ENCODE measurements at places on chromosomes 5 and 9. TPM values are rescaled to one million over a fixed set of nuclear protein-coding genes. Genes with fewer than 3 reads are reported as not detected.

SPRY4 gene
- 0.93 TPM for total RNA-seq

DNA sequence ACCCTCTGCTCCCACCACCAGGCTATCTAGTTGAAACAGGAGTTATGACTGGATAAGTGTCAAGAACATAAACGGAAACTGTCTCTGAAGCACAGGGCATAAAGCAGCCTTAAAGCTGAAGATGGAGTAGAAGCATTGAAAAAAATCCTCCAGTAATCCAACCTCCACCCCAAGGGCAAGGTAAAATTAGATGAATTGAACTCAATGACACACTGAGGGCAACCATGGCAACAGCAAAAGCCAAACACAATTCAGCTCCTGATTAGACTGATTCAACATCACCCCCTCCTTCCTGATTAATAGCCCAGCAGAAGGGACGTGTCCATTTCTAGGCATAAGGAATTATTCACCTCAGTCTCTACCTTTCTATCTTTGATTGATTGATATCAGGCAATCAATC is 183.2 kb upstream of the MAP3K1 start:
- H3K4me3 ChIP-seq, result no peak overlapping the region
- peaks cover 2% of the 10 kb centered on the region for H3K36me3 ChIP-seq
- no peak for DNase-seq
- H3K4me1 ChIP-seq, result peaks cover 3% of the 10 kb centered on the region

HAVCR2 gene
- 12.6 TPM for total RNA-seq

DNA sequence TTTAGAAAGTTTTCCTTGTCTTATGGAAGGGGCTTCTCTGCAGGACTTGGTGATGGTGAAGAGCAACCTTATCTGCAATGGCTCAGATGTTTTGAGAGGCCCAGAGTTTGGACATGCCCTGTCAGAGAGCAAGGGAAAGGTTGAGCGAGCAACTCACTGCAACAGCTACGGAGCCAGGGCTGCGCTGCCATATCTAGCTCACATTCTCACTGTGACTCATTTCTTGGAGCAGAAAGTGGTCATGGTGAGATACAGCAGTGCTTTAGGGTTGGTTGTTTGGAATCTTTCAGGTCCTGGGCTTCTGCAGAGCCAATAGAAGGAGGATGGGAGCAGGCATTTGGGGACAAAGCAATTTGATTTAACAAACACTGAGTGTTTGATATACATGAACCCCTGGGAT is 12.3 kb downstream of the GLRA1 start:
- H3K36me3 ChIP-seq, result no peaks in the 10 kb centered on the region
- H3K4me3 ChIP-seq, result no peak overlapping the region
- H3K4me1 ChIP-seq, result no peaks in the 10 kb centered on the region
- peaks cover 3% of the 10 kb centered on the region for H3K27me3 ChIP-seq

FANCC gene
- total RNA-seq, result 16.7 TPM

- H3K4me1 ChIP-seq, result no peaks in the 10 kb centered on the region
- no peak overlapping the region for H3K27ac ChIP-seq
- H3K36me3 ChIP-seq, result no peaks in the 10 kb centered on the region
- H3K27me3 ChIP-seq, result no peaks in the 10 kb centered on the region
- DNase-seq, result no peak
Observed at GRCh38 chr5:9686216-9686615, 56.1 kb upstream of the TAS2R1 start.

DNA sequence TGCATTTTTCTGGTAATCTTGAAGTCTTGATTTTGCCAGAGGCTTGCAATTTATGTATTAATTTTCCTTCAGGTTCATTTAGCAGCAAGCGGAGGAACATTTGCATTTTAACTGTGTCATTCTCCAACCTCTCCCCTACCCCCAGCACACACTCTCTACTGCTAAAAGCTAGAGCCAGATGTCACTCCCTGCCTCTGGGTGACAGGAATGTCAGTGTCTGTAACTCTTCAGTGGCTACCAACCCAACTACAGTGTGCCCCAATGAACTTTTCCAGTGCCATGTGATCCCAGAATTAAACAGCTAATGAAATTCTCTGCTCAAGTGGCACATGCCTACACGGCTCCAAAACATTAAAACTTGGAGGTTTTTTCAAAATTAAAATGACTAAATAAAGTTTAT is 260.3 kb downstream of the GOLPH3 start:
- H3K36me3 ChIP-seq, result no peaks in the 10 kb centered on the region
- H3K27ac ChIP-seq, result no peak overlapping the region
- H3K4me1 ChIP-seq, result no peaks in the 10 kb centered on the region
- H3K27me3 ChIP-seq, result no peaks in the 10 kb centered on the region

CDH12 gene
- not detected for total RNA-seq

GRPEL2 gene
- 37.2 TPM for total RNA-seq

GRCh38 chr9:131982671-131983239 is 96.9 kb downstream of the MED27 start:
- no peak overlapping the region for H3K27ac ChIP-seq
- no peaks in the 10 kb centered on the region for H3K27me3 ChIP-seq
- DNase-seq, result no peak
- no peak overlapping the region for H3K4me3 ChIP-seq
- peaks cover 8% of the 10 kb centered on the region for H3K4me1 ChIP-seq
- H3K36me3 ChIP-seq, result no peaks in the 10 kb centered on the region

- H3K4me3 ChIP-seq, result peak overlapping the region; percentile 63
- DNase-seq, result no peak
- no peaks in the 10 kb centered on the region for H3K27me3 ChIP-seq
- peaks cover 69% of the 10 kb centered on the region for H3K36me3 ChIP-seq
Observed at GRCh38 chr9:98107926-98108325, 11.1 kb downstream of the TRIM14 start.

DNA sequence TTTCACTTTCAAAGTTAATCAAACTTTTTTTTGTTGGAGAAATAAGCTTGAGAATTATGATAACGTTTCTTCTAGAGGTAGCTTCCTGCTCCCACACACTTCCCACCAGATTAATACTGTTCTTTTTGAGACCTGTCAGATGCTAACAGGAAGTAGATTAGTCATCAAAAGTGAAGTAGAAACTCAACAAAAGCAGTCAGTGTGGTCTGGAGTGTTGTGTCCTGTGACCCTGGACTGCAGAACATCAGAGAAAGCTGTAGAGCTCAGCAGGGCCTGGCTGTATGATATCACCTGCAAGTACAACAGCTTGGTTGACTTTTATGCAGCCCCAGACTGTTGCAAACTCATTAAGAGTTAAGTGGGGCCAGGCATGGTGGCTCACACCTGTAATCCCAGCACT is 495.7 kb upstream of the CYLC2 start:
- no peak for DNase-seq
- no peaks in the 10 kb centered on the region for H3K27me3 ChIP-seq
- H3K4me3 ChIP-seq, result no peak overlapping the region

CMYA5 gene
- 0.25 TPM for total RNA-seq

CTNND2 gene
- total RNA-seq, result not detected

DNA sequence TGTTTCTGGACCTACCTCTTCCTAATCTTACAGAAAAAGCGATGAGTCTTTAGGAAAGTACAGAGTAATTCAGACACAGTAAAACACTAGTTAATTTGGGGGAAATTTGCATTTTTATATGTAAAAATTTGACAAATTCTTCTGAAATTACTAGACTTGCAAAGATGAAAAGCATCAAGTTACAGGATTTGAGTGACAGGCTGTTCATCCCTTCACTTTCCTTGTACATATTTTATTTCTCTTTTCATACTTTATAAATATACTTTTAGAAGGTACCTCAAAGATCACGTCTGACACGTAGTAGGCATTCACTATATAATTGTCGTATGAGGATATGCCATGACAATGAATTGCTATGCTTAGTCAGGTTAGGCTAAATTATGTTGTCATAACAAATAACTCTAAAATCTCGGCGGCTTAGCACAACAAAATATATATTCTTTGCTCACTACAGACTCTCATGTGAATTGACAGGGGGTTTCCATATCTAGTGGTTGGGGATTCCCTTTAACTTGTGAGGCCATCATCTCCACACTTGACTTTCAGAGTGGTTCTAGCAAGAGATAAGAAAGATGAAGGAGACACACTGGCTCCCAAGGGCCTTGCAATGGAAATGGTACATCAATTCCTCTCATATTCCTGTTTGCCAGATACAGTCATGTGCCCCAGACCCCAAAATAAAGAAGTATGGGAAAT is 154.1 kb upstream of the TUT7 start:
- no peaks in the 10 kb centered on the region for H3K36me3 ChIP-seq
- H3K4me1 ChIP-seq, result no peaks in the 10 kb centered on the region
- no peak overlapping the region for H3K27ac ChIP-seq
- H3K27me3 ChIP-seq, result peaks cover 13% of the 10 kb centered on the region

NUTM2G gene
- total RNA-seq, result not detected

- H3K27ac ChIP-seq, result no peak overlapping the region
- DNase-seq, result no peak
- no peak overlapping the region for H3K4me3 ChIP-seq
Observed at GRCh38 chr9:92938025-92938424, 9.3 kb upstream of the FGD3 start.

C9 gene
- total RNA-seq, result not detected

- H3K36me3 ChIP-seq, result peaks cover 3% of the 10 kb centered on the region
- no peak overlapping the region for H3K4me3 ChIP-seq
- H3K27me3 ChIP-seq, result no peaks in the 10 kb centered on the region
- H3K27ac ChIP-seq, result no peak overlapping the region
- DNase-seq, result no peak
- H3K4me1 ChIP-seq, result peaks cover 19% of the 10 kb centered on the region
Observed at GRCh38 chr5:143263272-143263810, 140.1 kb downstream of the NR3C1 start.

RAD23B gene
- total RNA-seq, result 114 TPM

GRCh38 chr5:156094001-156094400 is 233.0 kb upstream of the SGCD start:
- H3K27me3 ChIP-seq, result peaks cover 2% of the 10 kb centered on the region
- no peaks in the 10 kb centered on the region for H3K4me1 ChIP-seq
- no peak overlapping the region for H3K27ac ChIP-seq

DNA sequence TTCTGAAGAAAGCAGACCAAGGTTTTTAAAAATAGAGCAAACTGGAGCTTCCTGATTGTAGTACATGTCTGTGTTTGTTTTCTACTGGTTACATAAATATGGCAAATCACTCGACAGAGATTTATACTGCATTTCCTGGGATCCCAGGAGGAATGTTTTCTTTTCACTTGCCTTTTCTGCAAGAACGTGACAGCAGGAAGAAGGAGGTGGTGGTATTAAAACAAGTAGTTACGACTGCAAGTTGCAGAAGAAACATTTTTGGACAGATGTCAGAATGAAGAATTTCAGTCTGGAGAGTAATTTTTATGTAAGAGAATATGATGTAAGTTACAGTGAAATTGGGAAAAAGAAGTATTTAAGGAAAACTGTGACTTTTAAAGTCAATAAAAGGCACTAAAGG is 253.7 kb upstream of the NFIL3 start:
- no peak overlapping the region for H3K27ac ChIP-seq
- no peak overlapping the region for H3K4me3 ChIP-seq
- H3K36me3 ChIP-seq, result no peaks in the 10 kb centered on the region
- DNase-seq, result no peak
- no peaks in the 10 kb centered on the region for H3K4me1 ChIP-seq

IFNA2 gene
- not detected for total RNA-seq

GFI1B gene
- not detected for total RNA-seq

DNA sequence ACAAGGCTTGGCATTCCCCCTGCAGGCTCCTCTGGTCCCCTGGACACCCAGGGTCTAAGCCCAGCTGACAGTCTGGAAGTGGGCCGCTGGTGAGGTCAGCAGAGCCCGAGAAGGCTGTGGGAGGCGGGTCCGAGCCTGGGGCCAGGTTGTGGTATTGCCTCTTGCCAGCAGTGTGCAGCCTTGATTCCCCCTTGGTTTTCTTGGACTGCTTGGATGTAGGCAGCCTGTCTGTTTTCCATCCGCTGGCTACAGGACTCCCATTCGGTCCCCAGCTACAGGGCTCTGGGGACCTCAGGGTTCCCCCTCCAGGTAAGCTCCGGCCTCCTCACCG is 1.6 kb downstream of the AIF1L start:
- H3K4me1 ChIP-seq, result peaks cover 3% of the 10 kb centered on the region
- no peak for DNase-seq
- H3K27me3 ChIP-seq, result peaks cover 28% of the 10 kb centered on the region
- no peak overlapping the region for H3K27ac ChIP-seq

- peak overlapping the region; percentile 89 for H3K4me3 ChIP-seq
- no peaks in the 10 kb centered on the region for H3K27me3 ChIP-seq
- H3K36me3 ChIP-seq, result peaks cover 43% of the 10 kb centered on the region
Observed at GRCh38 chr5:169637549-169638121, 560 bp downstream of the DOCK2 start.

DNA sequence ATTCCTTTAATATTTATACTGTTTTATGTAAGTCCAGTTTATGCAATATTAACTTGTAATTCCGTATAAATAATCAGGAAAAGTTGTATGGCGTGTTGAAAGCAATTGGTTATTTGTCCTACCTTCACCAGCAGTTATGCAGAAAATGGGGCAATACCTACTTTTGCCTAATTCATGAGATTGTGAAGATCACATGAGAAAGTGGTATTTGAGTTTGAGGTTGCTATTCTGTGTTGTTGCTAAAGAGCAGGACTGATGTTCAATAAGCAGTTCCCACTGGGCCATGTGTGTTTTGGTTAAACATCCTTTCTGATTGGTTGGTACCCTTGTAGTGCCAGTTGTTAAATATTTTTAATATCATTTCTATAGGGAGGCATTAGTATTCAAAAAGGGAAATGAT is 3.2 kb downstream of the TGFBR1 start:
- no peak overlapping the region for H3K4me3 ChIP-seq
- H3K36me3 ChIP-seq, result peaks cover 4% of the 10 kb centered on the region

COL23A1 gene
- total RNA-seq, result not detected

GRCh38 chr5:90264689-90265544 is 144.6 kb downstream of the CETN3 start:
- no peak overlapping the region for H3K4me3 ChIP-seq
- no peaks in the 10 kb centered on the region for H3K4me1 ChIP-seq
- peak; percentile 72 for DNase-seq
- no peaks in the 10 kb centered on the region for H3K36me3 ChIP-seq
- no peak overlapping the region for H3K27ac ChIP-seq
- H3K27me3 ChIP-seq, result peaks cover 8% of the 10 kb centered on the region

DNA sequence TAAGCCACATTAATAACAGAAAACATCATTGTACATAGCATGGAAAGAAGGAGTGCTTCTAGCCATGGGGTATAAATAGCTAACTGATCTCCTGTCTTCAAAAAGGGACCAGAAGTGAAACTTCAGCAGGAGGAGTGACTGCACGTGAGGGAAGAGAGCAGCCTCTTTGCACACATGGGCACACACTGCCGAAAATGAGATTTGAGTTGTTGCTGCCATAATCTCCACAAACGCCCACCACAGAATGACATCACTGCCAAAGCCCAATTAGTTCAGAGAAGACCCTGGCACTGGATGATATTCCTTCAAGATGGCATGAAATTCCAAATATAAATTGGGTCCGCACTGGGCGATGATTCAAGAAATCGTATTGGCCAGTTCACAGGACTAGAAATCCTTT is 238.9 kb upstream of the NR4A3 start:
- no peak for DNase-seq
- no peak overlapping the region for H3K27ac ChIP-seq
- H3K4me3 ChIP-seq, result no peak overlapping the region
- peaks cover 8% of the 10 kb centered on the region for H3K27me3 ChIP-seq

TMEM215 gene
- not detected for total RNA-seq

PITX1 gene
- total RNA-seq, result 0.18 TPM

DNA sequence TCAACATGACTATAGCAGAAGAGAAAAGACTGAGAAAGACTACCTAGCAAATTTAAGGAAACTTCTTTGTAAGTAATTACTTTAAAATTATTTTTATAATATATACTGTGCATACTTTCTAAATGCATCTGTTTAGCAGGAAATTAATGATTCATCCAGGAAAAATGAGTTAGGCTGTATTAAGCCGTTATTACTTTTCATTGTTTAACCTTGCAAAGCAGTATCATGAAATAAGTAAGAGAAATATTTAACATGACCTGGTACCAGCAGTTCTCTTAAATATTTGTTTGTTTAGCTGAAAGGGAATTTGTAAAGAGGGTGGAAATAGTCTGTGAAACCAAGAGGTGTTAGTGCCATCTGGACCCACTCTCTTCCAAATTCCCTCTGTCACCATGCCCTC is 175.0 kb downstream of the GNAQ start:
- H3K36me3 ChIP-seq, result peaks cover 8% of the 10 kb centered on the region
- H3K27ac ChIP-seq, result no peak overlapping the region
- DNase-seq, result no peak
- peaks cover 28% of the 10 kb centered on the region for H3K4me1 ChIP-seq
- no peak overlapping the region for H3K4me3 ChIP-seq
